Fibroblast of skin of left biceps (primary cell): ENCODE measurements at places on chromosomes 12 and 14.

GRCh38 chr12:63021116-63021515 lies 86.2 kb upstream of the PPM1H start:
- DNase-seq = no peak

- DNase-seq = no peak
Observed at GRCh38 chr12:99024870-99025269, 379.8 kb downstream of the APAF1 start.

GRCh38 chr14:67493092-67493717 lies 4.7 kb upstream of the TMEM229B start:
- no peak for DNase-seq

DNA sequence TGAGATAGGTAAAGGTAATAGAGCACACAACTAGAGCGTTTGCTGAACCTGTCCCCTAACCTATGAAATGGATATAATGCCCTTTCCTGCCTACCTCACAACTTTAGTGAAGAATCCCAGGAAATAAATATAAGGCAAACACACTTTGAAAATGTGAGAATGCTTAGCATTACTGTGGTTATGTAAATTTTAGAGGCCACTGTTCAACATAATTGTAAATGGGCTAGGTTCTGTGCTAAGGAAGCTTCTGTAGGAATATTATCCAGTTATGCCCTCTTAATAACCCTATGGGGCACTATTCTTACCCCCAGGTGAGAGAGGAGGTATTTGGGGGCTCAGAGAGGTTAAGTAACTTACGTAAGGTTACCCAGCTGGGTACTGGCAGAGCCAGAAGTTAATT lies 92.5 kb upstream of the TMEM233 start:
- no peak for DNase-seq

DNA sequence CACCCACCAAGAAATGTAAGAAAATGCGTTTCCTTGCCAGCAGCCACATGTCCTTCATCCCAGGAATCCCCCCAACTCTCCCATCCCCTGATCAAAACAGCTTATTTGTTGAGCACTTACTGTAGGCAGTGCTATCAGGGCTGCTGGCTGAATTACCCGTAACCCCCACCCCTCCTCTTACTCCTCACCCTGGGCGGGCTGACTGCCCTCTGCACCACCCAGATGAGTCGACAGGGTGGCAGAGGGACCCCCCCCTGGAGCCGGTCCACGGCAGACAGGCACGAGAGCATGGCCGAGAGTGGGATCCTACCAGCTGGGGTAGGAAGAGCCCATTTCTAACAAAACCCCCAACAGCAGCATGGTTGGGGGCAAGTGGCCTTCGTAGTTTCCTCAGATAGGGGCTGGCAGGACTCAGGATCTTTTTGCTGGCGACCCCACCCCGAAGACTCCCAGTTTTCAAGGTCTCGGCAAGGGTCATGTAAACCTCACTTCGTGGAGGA lies 1.1 kb upstream of the RHOF start:
- DNase-seq = no peak

DNA sequence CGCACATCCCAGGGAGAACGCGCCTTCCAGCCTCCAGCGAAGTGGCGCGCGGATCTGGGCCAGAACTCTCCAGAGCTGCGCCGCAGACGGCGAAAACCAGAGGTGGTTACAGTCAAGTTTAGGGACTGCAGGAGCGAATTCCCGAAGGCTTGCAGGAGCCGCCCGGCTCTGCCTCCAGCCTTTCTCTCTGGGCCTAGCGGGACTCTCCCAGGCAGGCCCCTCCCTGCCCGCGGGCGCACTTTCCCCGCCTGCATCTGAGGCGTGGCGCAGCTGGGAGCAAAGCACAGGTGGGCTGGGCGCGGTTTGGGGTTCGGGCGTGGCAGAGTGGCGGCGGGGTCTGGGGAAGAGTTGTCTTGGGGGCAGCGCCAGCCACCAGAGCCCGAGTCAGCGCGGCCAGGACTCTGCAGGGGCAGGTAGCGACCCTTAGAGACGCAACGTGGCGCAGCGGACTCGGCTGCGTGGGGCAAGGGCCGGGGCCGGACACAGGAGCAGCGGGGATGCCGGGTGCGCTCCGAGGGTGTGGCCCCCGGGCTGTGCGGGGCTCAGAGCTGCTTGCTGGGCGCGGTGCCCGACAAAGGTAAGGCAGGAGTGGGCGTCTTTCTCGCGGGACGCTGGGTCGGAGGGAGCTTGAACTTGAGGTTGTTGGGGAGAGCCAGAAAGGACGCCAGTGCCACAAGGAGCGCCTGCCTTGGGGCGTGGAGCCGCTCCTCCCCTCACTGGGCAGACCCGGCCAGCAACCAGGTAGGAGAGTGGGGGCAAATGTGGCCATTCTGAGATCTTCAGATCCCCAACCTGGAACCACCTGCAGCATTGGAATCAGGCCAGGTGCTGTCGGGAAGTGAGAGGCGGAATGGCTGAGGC lies 1126.0 kb downstream of the AACS start:
- DNase-seq = no peak

GRCh38 chr12:123512838-123513665 lies 20.5 kb downstream of the RILPL1 start:
- DNase-seq = no peak

GRCh38 chr12:116313194-116313927 lies 35.9 kb upstream of the MED13L start:
- no peak for DNase-seq

GRCh38 chr12:13961971-13962370 lies 19.4 kb downstream of the GRIN2B start:
- no peak for DNase-seq

GRCh38 chr14:51576117-51576430 lies 75.6 kb upstream of the FRMD6 start:
- DNase-seq = peak; percentile 32

DNA sequence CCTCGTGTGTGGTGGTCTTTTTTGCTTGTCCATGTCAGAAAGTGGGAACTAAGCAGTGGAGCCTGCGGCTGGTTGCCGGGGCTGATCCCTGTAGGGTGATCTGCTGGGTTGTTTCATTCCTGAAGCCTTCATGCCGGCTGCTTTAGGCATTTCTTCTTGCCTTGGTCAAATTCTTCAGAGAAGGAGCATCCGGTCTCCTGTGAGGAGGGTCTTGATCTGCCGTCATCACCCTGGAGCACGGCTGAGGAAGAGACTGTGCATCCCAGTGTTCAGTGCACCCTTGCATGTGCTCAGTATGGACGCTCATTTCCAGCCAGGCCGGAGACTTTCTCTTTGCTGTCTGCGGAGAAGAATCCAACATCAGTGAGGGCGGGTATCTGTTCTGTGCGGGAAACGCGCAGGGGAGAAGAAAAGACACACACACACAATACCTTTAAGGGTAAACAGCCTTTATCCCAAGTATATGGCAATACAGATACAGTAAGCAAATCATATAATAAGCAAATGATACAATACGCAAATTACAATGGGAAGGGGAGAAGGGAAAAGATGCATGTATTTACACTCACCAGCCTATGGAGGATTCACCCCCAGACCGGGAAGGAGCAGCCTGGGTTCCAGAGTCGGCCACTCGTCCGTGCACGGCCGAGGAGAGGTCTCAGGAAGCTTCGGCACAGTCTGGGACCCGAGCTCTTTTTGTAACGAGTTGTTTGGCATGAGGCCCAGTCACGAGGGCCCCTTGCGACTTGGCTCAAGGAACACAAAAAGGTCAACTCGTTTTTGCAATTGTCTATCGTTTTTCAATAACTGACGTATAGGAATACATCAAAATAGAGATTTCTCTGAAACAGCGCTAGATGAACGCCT lies 1366.8 kb upstream of the TMEM132C start:
- no peak for DNase-seq

- peak; percentile 33 for DNase-seq
Observed at GRCh38 chr12:80702889-80703805, 4.3 kb upstream of the MYF6 start.

DNA sequence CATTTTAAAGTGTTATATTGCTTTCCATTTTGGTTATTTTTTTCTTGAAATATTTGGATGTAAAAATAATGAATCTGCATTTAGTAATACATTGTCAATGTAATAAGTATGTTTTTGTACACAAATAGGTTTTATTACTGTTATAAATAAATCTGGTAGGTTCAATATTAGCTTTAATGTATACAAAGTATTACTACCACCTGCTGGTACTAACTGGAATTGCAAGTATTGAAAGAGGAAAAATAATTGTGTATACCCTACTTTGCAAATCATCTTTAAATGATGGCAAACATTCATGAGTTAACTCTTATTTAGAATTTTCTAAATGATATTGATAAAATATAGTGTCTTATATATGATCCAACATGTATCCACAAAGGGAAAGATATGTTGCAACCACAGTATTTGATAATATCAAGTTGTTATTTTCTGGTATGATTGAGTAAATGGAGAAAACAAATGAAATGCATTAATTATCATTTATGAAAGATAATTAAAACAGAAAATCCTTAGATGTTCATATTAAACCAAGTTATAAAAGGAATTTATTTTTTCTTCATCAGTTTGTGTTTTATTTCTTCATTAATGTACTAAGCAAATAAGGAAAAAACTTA lies 3.2 kb downstream of the OR4K2 start:
- no peak for DNase-seq

DNA sequence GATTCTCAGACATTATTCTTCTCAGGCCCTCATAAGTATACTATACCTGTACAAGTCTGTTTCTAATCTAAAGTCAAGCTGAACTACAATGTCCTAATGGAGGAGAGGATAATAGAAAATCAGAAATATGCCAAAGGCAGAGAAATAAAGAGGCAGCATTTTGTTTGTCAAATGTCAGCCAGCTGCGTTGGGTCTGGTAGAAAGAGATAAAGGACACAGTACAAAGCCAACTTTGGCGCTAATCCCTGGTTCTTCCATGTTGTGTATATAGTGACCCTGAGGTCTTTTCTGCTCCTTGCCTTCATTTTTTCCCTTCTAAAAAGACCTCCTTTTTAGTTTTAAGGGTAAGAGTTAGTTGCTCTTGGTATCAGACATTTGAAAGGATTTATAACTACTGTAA lies 103.1 kb downstream of the PRICKLE1 start:
- no peak for DNase-seq

DNA sequence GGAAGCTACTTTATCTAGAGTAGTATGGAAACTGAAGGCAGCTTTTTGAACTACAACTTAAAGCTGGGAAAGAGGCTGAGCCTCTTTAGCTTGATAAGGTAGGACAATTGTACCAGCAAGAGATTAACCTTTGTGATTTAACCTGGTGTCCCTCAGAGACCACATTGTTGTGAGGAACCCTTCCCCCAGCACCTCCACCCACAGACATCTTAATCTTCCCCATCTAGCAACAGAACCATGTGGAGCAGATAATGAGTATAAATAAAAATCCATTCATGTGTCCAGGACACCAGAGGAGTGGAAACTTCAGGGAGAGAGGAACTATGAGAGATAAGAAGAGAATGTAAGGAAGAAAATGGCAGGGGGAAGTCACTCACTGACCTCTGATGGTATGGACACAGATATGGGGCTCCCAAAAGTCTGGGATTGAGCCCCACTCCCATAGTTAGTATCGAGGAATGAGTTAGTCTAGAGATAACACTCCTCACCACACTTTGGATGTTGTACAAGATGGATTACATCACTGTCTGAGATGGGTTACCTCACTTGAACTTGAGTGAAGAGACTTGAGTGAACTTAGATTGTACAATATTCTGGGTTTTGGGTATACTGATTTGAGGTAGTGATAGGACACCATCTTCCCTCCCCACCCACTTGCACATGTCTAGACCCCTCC lies 33.9 kb upstream of the SLC38A2 start:
- DNase-seq = no peak

- DNase-seq = no peak
Observed at GRCh38 chr12:38921025-38921677, 15.8 kb upstream of the CPNE8 start.

DNA sequence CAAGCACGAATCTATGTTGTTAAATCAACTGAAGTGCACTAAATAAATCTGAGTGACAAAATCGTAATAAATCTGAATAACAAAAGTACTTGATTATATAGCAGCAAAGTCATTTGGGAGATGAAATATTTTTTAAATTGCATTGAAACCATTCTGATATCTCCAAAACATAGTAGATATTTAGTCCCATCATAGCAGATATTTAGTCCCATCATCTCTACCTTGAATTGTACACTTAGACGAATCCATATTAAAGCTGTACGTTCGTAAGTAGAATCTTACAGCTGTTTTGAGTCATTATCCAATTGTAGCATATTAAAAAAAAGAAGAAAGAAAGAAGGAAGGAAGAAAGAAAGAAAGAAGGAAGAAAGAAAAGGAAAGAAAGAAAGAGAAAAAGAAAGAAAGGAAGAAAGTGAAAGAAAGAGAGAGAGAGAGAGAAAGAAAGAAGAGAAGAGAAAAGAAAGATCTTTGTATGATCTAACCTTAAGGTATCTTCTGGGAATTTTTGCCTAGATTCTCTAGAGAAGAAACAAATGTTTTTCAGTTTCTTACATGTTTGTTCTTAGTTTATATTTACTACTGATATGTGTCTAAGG lies 2.6 kb downstream of the DCN start:
- no peak for DNase-seq

GRCh38 chr12:31896514-31897039 lies 62.6 kb upstream of the RESF1 start:
- DNase-seq = no peak

DNA sequence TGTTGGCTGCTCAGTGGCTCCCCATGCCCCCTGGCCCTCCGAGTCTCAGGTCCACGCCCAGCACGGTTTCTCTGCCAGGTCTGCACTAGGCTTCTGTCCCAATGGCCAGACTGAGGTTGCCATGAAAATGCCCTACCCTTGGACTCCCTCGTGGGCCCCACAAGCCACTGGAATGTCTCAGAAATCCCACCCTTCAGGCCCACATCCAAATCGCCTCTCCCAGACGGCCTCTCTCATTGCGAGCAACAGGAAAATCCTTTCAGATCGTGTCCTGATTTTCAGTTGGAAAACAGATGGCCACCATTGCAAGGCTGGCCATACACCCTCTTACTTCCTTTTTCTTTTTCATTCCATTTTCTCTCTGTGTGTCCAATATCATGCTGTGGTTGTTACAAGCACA lies 77.3 kb downstream of the IRF2BPL start:
- no peak for DNase-seq

DNA sequence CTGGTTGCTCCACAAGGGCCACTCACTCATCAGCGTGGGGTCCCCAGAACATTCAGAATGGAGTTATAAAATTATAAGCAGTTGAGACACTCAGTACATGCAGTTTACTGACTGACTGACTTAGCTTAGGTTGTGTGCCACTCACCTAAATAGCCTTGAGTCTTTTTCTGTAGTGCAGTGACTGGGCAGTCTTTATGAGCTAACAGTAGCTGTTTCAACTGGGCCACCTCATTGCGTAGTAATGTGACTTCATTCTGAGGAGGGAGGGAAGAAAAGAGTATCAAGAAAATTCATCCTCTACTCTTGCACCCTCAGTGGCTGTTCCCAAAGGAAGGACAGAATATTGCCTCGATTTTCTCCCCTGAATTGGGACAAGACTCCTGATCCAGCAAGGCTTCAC lies 15.8 kb upstream of the NPFF start:
- DNase-seq = no peak

GRCh38 chr14:51518711-51519110 lies 133.0 kb upstream of the FRMD6 start:
- DNase-seq = no peak

GRCh38 chr14:103540821-103541708 lies 12.1 kb downstream of the TRMT61A start:
- no peak for DNase-seq
